ENCODE measurements at places on chromosomes 4 and X. TPM values are rescaled to one million over a fixed set of nuclear protein-coding genes. Genes with fewer than 3 reads are reported as not detected.

DNA sequence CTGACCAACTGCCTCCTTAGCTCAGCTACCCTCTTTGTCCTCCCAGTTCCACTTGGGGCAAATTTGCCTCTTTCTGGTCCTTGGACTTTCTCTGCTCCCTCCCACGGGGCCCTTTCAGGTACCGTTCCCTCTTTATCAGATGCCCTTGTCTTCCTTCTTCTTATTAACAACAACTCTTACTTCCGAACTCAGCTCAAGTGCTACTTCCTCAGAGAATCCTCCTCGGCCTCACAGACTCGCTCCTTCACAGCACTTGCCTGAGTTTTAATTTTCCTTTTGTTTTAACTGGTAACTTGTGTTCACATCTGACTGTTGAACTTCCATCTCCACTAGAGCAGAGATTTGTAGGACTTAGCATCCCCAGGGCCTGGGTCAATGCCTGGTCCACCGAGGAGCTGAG is 85.7 kb downstream of the CLNK start:
- no peak for DNase-seq

DNA sequence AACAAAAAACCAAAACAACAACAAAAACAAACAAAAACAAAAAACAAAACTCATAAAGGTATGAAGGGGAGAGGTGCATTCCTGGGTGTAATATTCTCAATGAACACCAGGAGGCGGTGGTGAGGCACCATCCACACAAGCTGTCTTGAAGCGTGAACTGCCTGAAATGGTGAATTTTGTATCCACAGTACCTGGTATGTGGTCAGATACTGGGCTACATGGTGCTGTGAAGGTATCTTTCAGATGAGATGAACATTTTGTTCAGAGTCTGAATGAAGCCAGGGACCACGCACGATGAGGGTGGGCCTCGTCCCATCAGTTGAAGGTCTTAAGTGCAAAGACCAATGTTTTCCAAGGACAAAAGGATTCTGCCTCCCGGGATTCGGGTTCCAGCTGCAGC is 58.5 kb downstream of the ASMT start:
- no peak for DNase-seq

DNA sequence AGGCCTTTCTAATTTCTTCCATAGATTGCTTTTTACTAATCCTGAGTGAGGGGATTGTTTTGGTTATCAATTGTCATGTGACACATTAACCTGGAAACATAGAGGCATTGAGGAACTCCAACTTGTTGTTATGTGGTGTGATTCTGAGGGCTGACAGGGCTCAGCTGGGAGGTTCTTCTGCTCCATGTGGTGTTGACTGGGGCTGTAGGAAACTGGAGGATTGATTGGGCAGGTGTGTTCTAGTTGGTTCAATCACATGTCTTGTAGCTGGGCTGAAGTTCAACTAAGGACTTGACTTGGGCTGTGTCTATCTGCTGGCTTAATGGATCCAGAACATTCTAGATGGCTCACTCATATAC is 10.8 kb upstream of the CRLF2 start:
- DNase-seq: no peak

GRCh38 chr4:1971456-1972200 is 37.1 kb downstream of the NELFA start:
- DNase-seq: no peak

GRCh38 chr4:12633053-12633651 is 851.0 kb downstream of the RAB28 start:
- DNase-seq: peak; percentile 61

DNA sequence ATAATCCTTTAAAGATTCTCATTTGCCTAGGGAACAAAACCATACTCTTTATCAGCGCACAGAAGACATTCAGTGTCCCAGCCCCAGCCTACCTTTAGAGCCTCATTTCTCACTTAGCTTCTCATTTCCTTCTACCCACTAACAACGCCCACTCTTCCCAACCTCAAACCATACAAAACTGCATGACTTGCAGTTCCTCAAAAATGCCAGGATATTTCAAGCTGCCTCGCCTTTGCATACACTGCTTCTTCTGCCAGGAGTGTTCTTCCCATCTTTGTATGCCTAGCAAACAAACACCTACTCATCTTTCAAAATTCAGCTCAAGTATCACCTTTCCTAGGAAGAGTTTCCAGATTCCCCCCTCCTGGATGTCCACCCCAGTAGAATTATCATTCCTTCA is 129.9 kb upstream of the ADGRL3 start:
- DNase-seq: no peak

- DNase-seq: no peak
Observed at GRCh38 chr4:189436207-189436606, 504.5 kb upstream of the FRG1 start.

DNA sequence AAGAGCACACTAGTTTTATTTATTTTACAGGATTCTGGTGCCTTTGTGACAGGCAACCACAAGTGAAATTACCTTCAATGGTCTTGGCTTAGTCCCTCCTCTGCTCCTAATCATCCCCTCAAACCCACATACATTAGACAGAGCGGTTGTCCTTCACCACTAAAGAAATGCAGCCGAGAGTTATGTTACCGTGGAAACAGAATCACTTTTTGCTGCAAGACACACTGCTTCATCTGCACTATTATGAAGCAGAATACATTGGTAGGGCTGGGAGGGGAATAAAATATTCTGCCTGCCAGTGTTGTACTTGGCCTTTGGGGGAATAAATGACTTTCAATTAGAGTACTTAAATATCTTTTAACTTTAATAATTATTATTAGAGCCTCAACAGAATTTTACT is 75.2 kb downstream of the ARHGEF38 start:
- DNase-seq: no peak

DNA sequence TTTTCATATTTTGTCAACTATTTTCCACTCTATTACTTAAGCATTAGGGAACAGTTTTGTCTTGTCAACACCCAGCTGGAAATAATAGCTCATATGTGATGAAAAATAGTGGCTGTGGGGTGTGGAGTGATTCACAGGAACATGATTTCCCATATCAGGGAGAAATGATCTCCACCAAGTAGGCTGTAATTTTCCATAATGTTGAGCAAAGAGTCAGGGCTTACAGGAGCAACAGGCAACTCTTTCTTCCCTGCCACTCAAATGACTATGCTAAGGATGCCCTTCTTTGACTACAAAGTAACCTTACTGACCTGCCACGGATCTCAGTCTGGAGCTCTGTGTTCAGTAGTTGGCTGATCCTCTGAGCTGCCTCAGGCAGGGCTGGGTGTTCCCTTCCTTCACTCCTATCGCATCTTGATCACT is 90.0 kb upstream of the GATB start:
- DNase-seq: peak; percentile 43

GRCh38 chr4:683247-683897 is 5.6 kb downstream of the SLC49A3 start:
- DNase-seq: no peak

DNA sequence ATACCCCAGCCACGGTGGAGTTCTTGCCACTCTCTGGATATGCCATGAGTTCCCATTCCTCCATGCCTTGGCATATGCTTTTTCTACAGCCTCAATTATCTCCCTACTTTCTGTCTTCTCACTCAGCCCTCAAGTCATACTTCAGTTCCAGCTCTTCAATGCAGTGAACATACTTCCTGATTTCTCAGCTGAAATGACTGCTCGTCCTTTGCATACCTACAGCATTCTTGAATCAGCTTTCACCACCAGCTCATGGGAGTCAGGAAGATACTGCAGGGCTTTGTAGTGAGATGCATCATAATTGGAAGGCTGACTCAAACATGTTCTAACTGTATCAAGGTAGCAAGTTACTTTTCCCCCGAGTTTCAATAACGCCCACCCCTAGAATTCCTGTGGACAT is 118.4 kb downstream of the APBB2 start:
- peak; percentile 86 for DNase-seq

GRCh38 chrX:140495739-140496138 is 9.1 kb downstream of the SOX3 start:
- DNase-seq: no peak

- peak; percentile 99 for DNase-seq
Observed at GRCh38 chr4:15893962-15894361, 44.6 kb downstream of the FGFBP1 start.

DNA sequence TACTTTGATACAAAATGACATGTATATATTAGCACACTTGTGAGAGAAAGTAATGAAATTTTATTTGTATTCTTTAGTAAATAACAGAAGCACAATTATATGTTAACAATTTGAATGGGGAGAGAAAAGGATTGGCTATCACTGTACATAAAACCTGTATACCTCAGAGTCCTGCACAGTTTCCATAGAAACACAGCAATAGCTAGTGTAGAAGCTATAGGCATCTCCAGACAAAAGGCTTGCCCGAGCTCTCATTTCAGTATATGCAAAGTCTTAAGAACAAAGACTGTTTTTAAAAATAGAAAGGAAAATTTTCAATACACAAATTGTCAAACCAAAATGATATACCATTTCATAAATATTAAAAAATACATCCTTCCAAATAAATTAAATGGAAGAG is 38.5 kb downstream of the GPM6A start:
- DNase-seq: no peak

The STARD8 gene
- polyA plus RNA-seq: 0.19 TPM

The TXK gene
- polyA plus RNA-seq: not detected

- no peak for DNase-seq
Observed at GRCh38 chr4:3389233-3390215, 52.2 kb upstream of the HGFAC start.

DNA sequence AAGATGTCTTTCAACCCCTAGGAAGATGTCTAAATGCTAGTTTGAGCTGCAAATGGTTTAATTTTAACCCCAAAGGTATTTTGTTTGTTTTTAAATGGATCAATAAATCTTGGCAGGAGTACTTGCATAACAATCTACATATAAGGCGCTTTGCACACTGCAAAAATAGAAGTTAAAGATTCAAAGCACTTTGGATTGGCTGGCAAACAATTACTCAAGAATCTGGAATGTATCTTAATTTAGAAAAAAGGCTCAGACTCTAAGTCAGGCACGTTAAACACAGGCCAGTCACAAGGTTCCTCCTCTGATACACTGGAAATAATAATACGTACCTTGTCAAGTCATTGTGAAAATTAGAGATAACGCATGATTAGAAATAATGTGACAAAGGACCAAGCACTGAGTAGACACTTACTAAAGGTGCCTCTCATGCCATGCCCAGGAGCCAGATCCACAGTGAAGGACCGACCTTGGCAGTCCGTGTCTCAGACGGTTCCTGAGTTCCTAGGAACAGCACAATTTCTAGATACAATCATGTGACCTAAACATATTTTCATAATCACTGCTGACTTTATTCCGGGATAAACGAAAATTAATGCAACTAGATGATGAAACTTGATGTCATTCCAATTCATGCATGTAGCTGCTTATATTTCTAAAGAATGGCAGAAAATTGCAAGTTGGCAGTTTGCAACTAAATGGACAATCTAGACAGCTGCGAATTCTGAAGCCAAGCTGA is 49.6 kb downstream of the PROM1 start:
- DNase-seq: no peak

The MAGEA2B gene
- not detected for polyA plus RNA-seq

The CCNB3 gene
- polyA plus RNA-seq: 1.8 TPM

GRCh38 chr4:161167539-161167938 is 996.3 kb downstream of the FSTL5 start:
- DNase-seq: no peak

DNA sequence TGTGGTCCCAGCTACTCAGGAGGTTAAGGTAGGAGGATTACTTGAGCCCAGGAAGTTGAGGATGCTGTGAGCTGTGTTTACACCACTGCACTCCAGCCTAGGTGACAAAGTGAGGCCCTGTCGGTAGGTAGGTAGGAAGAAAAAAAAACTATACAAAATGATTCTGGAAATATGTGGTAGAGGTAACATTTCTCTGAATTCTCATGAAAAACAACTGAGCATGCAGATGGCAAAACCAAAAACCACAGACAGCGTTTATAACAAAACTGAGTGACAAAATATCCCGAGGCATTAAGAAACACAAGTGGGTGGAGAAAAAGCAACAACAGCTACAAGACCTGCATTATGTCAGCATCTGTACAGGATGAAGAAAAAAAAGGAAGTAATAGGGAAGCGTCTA is 211.7 kb downstream of the DLG3 start:
- DNase-seq: no peak

- no peak for DNase-seq
Observed at GRCh38 chr4:186203406-186203805, 12.0 kb downstream of the CYP4V2 start.

DNA sequence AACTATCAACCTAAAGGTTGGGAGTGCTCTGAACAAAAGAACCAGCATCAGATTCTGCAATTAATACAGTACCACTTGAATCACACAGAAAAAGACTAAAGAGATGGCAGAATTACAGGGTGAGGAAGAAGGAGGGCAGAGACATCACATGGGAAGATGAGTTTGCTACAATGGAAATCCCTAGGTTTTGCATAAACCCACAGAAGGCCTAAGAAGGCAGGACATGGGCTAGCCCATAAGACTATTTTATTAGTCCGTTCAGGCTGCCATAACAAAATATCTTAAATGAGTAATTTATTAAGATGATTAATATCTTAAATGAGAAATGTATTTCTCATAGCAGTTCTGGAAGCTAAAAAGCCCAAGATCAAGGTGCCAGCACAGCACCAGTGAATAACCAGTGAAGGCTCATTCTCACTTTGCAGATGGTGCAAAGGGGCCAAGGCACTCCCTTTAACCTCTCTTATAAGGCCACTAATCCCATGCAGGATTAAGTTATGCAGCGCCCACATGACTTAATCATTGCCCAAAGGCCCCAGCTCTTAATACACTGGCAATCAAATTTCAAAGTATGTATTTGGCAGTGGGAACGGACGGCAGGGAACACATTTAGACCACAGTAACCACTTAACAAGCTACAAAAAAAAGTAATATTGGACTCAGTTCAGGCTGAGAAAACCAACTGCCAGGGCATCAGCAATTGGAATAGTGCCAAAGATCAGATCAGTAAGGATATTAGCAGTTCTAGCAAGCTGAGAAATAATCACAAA is 47.6 kb upstream of the NEUROG2 start:
- peak; percentile 16 for DNase-seq

GRCh38 chr4:105560421-105560848 is 8.0 kb downstream of the ARHGEF38 start:
- DNase-seq: peak; percentile 54

The ERAS gene
- not detected for polyA plus RNA-seq

GRCh38 chr4:153566631-153567150 is 100.5 kb downstream of the TMEM131L start:
- no peak for DNase-seq

The TRMT2B gene
- 11.3 TPM for polyA plus RNA-seq

DNA sequence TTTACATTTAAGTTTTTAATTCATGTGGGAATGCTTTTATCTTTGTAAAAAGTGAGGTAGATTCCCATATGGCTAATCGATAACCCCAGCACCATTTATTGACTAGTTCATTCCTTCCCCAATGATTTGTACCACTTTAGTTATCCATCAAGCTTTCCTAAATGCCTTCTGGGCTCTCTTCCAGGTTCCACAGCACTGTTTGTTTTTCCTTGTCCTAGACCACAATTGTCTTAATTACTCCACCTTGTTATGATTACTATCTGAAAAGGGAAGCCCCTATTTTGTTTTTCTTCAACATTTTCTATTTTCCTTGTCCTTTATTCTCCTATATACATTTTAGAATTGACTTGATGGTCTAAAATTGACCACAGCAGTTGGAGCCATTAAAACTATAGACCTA is 48.5 kb upstream of the GPRIN3 start:
- no peak for DNase-seq

The ADH6 gene
- not detected for polyA plus RNA-seq
